DMS79 treated with DMSO at 0.1 percent for 48 hours (cell line): ENCODE measurements at places on chromosomes 11 and 22.

DNA sequence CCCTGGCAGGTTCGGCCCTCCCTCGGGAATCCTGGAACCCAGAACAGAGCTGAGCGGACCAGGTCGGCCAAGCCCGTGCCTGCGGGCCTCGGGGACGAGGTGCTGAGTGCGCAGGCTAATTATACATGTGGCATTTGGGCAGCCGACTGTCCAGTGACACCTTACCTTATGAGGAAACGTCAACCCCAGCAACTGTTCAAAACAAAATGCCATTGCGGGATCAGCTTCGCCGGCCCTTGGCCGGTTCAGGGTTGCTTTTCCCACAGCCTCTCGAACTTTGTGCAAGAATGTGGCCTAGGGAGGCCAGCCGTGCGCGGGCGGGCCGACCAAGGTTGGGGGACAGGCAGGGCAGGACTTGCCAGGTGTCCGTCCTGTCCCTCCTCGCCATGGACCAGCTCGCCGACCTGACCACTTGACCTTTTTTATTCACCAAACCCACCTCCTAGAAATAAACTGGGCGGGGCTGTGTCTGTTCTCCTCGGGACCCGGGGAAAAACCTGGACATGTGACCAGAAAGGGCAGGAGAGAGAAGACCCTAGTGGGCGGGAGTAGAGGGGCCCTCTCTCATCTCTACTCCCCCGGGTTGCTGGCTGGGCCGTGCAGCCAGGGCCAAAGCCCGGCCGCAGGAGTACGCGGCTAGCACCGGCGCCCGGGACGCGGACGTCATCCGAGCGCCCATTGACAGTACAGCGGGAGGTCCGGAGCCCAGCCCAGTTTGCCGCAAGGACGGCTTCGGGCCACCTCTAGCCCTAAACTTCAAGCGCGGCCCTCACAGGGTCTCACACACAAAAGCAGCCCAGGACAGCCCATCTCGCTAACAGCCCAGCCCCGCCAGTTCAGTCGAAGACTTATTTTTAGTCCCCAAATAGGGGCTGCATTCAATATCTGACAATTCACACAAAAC is 134.3 kb upstream of the C11orf58 start:
- DNase-seq: peak; percentile 44

DNA sequence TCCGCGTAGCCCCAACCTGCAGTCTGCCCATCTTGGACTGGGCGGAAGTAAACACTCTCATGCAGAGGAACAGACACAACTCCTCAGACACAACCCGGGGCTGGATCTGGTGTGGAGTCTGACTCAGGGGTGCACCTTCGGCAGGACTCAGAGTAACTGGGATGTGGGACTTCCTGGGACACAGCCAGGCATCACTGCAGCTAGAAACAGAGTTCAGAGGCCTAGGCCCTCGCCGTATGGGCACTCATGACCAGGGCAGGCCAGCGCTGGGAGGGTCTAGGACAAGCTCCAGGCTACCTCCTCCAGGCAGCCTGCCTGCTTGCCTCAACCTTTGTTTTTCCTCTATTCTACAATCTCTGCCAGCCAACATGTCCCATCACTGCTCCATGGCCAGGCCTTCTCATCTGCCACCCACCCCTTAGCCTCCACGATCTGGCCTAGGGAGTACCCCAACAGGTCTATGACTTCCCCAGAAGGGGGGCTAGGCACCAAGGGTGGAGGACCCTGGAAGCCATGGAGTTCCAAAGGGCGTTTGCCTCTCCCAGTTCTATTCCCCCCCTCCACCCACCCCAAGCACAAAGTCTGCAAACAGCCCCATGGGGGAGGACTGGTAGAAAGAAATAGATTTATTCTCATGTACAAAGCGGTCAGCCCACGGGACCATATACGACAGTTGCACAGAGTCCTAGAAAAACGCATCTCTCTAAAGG is 98.5 kb downstream of the PDE2A start:
- no peak for DNase-seq

- DNase-seq: no peak
Observed at GRCh38 chr11:36803084-36803483, 205.0 kb upstream of the RAG2 start.

GRCh38 chr11:96111308-96111707 is 187.4 kb upstream of the MTMR2 start:
- no peak for DNase-seq

- DNase-seq: no peak
Observed at GRCh38 chr11:93536101-93536861, 6.9 kb downstream of the SMCO4 start.

DNA sequence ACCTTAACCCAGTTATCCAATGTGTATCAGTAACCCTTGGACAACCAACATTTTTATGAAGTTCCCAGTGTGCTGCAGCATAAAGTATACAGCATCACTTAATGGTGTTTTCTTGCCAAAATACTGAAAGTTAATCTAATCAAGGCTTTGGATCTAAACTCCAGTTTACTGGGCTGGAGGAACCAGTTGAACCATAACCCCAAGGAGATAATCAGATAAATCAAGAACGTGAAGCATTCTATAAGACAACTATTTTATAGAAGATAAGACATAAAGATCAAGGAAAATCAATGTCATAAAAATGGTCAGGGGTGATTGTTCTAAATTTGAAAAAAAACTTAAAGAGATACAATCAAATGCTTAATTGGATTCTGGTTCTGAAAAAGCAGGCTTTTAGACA is 2.3 kb upstream of the OSBP start:
- no peak for DNase-seq
